Urinary bladder (tissue), 4 donors: ENCODE measurements at places on chromosomes 2 and 18.

DNA sequence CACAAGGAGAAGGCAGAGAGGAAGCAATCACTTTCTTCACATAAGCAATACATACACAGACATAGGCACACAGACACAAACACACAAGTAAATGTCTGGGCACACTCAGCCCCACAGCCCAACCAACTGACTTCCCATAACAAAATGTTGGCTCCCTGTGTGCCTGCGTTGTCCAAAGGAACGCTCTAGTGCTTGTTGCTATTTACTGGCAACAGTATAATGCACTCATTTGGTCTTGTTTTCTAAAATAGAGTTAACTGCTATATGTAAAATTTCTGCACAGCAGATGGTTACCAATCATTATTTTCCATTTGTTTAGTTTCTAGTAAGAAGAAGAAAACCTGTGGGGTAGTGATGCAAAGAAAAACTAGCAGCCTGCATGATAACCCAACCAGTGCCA is 16.5 kb downstream of the FIGN start:
- DNase-seq, result no peak

GRCh38 chr2:163345795-163346573 is 389.8 kb downstream of the FIGN start:
- peak; percentile 59 for DNase-seq

DNA sequence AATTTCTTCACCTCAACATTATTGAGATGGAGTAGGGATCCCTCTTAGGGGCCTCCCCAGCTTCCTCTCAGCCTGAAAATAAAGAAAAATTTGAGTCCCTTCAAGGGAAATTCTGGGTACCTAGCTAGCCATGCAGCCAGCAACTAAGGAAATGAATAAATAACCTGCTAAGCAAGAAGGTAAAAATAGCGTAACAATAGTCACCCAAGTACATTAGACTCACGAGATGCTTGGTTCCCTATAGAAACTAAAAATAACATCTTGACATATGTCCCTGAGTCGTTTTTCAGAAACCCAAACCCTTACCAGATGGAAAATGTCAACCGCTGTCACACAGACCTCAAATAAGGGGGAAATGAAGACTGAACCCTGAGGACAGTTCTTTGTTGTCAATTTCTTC is 51.9 kb downstream of the CACNB4 start:
- no peak for DNase-seq

DNA sequence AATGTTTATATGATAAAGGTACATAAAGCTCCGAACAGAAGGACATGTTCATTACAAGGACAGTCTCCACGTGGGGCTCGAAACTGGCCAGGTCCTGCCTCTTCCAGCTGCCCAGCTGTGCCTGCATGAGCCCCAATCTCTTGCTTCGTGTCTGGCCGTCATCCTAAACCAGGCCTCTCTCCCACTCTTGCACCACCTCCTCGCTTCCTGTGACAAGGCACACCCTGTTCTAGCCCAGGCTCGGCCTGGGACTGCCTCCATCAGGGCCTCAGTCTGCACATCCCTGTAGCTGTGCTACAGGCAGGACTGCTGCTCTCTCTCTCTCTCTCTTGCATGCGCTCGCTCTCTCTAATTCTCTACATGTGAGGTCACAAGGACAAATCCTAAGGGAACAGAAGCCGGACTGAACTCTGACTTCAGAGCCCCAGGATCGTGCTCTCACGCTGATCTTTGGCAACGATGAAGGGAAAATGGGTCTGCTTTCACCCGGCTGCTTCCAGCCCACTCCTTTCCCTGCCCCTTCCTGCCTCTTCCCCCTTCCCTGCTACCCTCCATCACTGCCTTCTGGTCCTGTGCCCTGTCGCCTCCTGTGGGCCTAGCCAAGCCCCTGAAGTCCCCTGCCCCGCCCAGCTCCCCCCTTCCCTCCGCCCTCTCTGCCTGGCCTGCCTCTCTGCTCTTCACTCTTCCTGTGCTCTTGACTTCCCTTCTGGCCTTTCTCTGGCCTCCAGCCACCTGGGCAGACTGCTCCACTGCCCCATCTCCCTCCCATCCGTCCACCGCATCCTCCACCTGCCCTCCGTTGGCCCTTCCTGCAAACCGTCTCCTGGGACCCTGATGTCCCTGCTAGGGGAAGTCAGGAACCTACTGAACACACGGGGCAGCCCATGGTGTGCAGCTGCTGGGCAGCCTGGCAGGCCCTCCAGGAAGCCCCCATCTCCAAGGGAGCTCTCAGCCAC is 7.8 kb upstream of the GPR55 start:
- peak; percentile 36 for DNase-seq

DNA sequence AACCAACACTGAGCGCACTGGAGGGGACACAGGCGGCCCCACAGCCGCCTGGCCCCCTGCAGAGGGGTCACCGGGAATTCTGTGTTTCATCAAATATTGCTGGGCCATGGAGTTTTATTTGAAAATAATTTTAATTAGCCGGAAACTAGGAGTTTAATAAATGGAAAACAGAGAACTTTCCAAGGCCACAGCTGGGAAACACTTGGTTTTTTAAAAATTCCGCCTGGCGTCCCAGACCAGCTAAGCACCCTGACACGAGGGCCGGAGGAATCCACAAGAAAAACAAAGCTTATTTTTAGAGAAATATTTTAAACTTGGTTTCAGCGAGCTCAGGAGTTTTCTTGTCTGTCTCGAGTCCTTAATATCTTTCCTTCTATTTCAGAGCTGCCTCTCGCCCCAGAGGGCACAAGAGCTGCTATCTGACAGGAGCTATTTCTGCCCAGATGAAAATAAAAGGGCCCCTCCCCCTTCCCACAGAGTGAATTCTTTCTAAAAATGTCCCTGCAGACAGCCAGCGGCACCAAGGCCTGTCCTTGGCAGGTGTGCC is 8.2 kb downstream of the ZFP36L2 start:
- no peak for DNase-seq

GRCh38 chr18:63843008-63843407 is 44.5 kb upstream of the SERPINB2 start:
- no peak for DNase-seq

DNA sequence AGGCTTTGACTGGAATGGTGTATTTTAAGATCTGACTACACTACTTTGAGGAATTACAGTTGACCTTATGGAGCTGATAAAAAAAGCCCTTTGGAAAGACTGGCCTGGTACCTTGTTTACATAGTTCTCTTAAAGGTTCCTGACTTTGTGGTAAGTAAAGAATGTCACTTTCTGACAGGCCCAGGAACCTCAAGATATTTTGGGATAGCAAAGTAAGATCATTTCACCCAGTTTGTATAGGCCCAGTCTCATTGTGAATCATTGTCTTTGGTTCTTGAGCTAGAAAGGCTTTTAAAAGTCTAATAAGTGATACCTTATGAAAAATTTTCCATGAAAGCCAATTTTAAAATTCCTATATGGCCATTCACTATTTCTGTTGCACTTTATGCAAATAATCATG is 316.3 kb upstream of the LRRTM4 start:
- no peak for DNase-seq

- DNase-seq, result no peak
Observed at GRCh38 chr2:231133365-231134099, 8.7 kb upstream of the HTR2B start.

GRCh38 chr18:45284174-45284573 is 331.1 kb upstream of the SLC14A2 start:
- no peak for DNase-seq

- DNase-seq, result no peak
Observed at GRCh38 chr2:100767224-100767653, 52.7 kb upstream of the NPAS2 start.

DNA sequence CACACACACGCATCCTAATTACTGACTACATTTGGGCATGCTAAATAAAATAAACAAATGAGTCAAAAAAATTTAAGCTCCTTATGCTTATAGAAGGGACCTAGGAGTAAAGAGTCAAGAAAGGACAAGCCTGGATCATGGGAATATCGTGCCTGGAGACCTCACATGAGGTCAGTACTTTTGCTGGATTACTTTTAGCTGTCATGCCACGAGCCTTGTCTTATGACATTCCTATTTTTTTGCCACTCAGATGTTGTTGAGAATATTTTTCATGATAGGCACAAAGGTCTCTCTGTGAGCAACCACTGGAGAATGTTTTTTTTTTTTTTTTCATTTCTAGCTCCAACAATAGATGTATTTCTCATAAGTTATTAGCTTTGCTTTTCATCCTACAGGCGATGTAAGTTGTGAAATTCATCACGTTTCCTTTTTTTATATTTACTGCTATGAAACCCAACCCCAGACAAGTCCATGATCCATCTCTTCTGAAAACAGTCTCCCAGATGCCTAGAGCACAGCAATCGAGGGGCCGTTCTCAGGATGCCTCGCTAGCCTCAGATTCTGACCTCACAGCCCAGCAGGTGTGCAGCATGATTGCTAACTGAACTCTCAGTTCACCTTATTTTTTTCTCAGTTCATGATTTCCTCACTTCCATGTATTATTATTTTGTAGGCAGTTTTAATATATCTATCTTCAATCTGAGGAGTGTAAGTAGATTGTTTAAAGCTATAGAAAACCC is 464.5 kb downstream of the IRS1 start:
- no peak for DNase-seq

- no peak for DNase-seq
Observed at GRCh38 chr2:183001948-183002347, 36.3 kb downstream of the NCKAP1 start.

- no peak for DNase-seq
Observed at GRCh38 chr2:38671303-38671702, 5.4 kb downstream of the GALM start.

GRCh38 chr2:70832386-70832785 is 3.2 kb downstream of the CD207 start:
- no peak for DNase-seq

DNA sequence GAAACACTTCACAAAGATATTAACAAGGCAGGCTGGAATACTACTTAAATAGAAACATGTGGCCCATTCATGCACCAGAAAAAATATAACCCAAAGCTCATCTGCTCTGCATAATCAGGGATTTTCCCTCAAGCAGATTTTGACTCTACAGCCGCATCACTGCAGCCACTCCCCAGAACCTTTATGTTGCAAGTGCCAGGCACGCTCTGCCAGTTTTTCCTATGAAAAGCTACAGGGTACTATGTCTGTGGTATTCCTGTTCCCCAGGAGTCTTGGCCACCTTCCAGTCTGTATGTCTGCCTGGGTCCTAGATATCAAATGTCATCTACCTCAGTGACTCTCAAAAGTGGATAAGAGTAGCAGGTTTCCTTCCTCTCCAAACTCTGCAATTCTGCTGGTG is 3.8 kb downstream of the COA5 start:
- DNase-seq, result no peak

GRCh38 chr2:139018252-139018651 is 238.1 kb upstream of the NXPH2 start:
- no peak for DNase-seq

GRCh38 chr18:45567123-45567522 is 48.2 kb upstream of the SLC14A2 start:
- DNase-seq, result no peak

- DNase-seq, result no peak
Observed at GRCh38 chr2:37350034-37350433, 5.6 kb downstream of the QPCT start.

DNA sequence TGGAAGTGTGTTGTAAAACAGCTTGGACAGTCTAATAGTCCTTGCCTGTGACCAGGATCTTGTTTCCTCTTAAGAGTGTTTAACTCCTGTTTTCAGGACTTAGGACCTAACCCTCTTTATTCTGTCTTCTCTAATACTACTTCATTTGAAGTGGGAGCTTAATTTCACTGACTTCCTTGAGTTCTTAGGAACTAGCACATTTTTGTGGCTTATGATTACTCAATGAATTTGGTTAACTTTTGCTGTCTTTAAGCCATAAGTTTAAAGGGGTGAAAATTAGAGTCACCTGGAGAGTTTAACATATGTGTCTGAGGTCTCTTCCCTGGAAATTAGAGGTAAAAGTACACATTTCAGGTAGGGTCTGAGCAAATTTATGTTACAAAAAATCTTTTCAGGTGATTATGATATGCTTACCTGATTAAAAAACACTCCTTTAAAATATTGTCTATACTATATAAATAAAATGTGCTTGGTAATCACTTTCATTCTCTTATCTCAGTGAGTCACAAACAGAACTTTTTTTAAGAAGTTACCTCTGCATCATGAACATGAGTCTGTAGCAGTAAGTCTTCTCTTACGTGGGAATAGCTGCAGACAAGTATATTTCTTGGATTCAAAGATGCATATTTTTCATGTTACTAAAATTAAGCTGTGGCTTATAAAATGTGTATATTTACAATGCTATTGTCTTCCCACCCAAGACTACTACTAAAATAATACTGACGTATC is 52.7 kb downstream of the ATP9B start:
- DNase-seq, result no peak

- no peak for DNase-seq
Observed at GRCh38 chr18:6593142-6593885, 136.2 kb upstream of the ARHGAP28 start.

DNA sequence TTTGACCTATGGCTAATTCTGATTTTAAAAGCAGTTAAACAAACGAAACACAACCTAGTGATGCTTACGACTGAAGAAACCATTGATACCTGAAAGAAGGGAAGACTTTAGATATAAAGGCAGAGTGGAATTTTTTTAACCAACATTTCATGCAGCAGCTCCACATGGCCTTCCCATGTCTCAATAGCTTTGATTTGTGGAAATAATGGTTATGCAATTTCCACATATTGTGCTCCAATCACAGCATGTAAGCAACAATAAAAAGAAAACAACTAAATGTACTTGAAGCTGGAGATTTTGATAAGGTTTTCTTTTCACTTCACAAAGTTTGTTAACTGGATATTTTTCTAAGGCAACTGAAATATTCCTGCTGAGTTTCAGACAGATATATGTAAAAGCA is 82.0 kb upstream of the SLC39A10 start:
- DNase-seq, result no peak

DNA sequence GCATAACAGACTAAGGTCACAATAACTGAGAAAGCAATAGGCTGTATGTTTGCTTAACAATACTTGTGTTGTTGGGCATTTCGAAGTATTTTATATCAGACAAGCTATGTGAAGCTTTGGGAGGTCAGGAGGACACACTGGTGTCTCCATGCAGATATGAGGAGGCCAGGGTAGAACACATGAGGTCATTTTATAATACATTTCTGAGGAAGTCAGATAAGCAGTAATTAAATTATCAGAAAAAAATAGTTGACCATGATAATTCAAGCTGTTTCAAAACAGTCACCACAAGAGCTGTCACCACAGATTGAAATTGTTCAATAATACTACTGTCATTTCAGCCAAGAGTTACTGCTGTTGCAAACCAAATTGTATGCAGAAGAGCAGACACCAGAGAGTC is 160.6 kb downstream of the RIT2 start:
- no peak for DNase-seq

DNA sequence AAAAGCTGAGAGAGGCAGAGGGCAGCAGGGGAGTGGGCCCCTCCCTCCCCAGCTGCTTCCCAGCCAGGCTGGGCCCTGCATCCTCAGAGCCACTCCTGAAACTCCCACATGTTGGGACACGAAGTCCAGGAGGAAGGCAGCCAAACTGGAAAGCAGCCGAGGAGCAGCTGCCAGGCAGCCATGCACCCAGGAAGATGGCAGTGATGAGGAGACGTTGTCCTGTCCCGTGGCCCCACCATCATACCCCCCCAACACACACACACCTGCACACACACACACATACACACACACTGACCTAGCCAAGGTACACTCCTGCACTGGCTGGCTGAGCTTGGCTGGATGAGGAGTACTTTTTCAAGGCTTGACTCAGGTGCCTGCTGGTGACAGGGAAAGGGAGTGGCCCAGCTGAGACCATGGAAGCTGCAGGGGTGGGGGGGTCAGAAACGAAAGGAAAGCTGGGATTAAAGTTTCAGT is 106.0 kb downstream of the CYP26B1 start:
- no peak for DNase-seq
